ENCODE measurements at places on chromosomes 5 and 9.

- no peak for DNase-seq
These were observed 171.8 kb upstream of the PITX1 start for GRCh38 chr5:135205632-135206349.

GRCh38 chr5:153791339-153791738, 247.4 kb downstream of the FAM114A2 start:
- DNase-seq: no peak

DNA sequence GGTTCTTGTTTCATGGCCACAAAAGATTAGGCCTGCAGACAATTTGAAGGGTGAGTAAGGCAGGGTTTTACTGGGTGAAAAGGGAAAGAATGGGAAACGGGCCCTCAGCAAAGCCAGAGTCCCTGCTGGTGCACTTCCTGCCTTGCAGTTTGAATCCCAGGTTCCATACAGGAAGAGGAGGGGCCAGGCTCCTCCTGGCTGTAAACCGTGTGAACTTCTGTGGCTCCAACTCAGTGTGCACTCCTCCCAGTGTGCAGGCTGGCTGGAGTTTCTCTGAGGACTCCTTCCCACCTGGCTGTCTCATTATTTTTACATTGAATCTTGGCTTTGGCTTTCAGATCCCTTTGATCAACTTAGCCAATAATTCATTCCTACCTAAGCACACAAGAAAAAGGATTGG, 367.1 kb upstream of the KLF4 start:
- DNase-seq: no peak

DNA sequence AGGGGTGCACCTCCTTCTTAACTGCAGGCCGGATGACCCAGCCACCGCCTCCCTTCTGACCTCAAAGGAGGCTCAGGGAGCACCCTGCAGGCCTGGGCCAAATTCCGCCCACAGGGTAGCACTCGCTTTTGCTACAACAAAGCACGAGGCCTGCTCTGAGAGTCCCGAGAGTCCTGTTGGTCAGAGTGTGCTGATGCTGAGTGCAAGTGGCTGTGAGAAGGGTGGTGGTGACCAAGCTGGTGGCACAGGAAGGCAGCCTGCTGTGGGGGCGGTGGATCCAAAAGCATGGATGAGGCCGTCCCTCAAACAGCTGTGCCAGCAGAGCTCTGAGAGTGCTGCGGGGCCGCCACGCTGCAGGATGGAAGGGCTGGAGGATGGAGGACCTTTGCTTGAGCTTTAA, 101.8 kb downstream of the AK8 start:
- DNase-seq: no peak

GRCh38 chr9:78358329-78359051, 61.6 kb downstream of the PSAT1 start:
- no peak for DNase-seq

- DNase-seq: no peak
These were observed 262.9 kb downstream of the DIRAS2 start for GRCh38 chr9:90379771-90380170.

DNA sequence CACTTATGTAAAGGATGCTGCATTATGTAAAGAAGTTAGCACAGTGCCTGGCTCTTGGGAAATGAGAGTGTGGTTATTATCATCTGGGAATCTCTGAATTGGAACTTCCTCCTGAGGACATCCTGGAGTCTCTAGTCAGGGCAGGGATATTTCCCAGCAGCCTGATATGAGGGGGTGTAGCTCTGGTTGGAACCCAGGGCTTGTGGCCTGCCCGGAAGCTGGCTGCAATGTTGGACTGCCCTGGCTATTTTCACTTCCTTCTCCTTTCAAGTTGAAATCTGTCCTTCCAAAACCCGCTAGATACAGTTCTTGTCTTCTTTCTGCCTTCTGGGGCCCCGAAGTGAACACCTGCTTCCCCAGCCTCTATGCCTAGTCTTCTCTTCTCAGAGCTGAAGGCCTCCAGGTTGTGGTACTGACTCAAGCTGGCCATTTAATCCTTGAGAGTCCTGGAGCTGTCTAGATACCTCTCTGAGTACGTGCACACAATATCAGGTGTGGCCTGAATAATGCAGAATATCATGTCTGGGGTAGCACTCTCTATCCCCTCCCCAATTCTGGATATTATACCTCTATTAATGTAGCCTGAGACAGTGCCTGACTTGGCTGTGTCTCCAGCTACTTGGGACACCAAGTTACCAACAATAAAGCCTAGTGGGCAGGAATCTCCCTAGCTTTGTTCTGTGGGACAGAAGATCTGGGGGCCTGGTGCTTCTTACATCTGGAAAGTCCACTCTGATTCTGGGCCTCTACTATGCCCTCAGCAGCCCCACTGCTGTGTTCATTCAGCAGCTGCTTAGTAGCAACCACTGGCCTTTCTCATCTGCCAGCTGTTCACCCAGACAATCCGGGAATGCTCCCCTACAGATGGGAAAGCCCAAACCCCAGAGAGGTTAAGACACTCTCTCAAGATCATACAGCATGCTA, 45.0 kb downstream of the SLC6A7 start:
- DNase-seq: no peak

DNA sequence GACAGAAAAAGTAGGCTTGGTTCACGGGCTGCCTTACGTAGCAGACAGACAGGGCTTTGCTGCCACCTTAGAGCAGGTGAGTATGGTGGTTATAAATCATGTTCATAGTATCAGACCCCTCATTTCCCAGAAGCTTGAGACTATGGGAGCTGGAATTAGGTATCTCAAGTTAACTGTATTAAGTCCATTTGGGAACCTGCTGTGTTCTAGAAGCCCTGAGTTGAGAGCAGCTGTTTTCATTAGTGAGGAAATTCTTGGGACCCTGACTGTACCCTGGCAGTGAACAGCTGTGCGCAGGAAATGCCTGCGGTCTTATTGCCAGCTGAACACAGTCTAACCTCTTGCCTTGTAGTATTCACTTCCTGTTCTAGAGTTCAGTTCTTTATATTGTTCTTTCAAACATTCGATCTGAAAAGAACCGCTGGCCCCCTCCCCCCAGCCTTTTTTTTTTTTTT, 29.8 kb downstream of the UGCG start:
- DNase-seq: peak; percentile 55

DNA sequence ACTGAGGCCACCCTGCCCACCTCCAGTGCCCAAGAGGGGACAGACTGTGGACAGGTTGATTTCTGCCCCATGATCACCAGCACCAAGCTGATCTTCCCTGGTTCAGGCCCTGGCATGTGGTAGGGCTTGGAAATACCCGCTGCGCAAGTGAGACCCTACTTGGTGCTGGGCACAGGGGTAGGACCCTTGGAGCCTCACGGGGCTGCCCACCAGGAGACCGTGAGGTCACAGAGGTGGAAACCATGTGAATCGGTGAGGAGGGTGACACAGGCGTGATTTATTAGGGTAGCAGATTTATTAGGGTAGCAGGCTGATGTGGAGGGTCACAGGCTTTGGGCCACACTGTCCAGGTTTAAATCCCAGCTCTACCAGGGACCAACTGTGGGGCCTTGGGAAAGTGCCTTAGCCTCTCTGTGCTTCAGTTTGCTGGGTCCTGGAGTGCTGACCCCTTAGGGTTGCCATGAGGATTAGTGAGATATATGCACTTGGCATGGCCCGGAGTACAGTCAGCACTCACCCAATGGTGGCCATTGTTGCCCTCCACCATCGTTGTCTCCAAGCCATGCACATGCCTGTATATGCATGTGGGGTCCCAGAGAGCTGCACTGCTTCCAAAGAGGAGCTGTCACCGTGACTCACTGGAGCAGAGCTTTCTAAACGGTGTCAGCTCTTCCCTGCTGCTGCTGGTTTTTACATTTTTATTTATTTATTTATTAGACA, 20.9 kb upstream of the DUSP1 start:
- DNase-seq: no peak

GRCh38 chr9:118170032-118170955, 466.1 kb downstream of the TLR4 start:
- DNase-seq: no peak

- DNase-seq: no peak
These were observed 126.1 kb downstream of the SEMA5A start for GRCh38 chr5:9419794-9420193.

DNA sequence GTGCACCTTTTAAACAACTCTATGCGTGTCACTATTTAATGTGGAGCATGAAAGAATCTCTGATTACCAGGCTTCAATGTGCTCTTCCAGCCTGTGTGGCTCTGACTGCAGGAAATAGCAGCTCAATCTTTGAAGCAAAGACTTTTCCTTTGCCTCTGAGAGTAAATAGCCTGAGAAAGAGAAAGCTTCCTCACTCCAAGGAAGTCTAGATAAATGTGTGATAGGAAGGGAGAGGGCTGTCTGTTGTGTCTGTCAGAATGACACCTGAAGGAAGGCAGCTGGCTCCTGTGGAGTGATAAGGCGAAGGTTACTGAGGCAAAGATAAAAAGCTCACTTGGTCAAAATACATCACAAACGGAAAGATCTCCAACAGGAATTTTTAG, 205.3 kb upstream of the HAPLN1 start:
- DNase-seq: no peak

GRCh38 chr9:122370869-122371755, at the start of gene PTGS1:
Gene PTGS1 (plus strand): TSS chr9:122371024. CDS start chr9:122371085, 61 bp downstream.
- peak; percentile 26 for DNase-seq

DNA sequence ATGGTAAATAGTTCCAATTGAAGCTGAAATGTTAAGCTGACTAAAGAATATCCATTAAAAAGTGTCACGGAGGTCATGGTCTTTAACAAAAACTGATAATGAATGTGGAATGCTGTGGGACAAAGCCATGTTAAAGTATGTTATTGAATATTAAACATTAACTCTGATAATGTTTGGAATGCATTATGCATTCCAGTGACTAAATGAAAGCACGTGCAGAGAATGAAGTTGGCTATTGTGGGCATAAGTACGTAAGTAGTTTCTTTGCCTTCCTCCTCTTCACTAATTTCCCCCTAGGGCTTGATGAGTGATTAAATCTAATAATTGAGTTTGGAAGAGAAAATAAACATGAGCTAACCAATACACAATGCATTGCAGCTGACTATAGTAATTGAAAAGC, 640.4 kb upstream of the CDH10 start:
- DNase-seq: no peak
